NT2/D1 (cell line): ENCODE measurements at places on chromosomes 5 and 9.

- no peak for DNase-seq
These were observed 79.6 kb downstream of the SNCAIP start for GRCh38 chr5:122391621-122392020.

- no peak for DNase-seq
These were observed 121.0 kb upstream of the RETREG1 start for GRCh38 chr5:16737620-16738364.

- no peak for DNase-seq
These were observed 716 bp downstream of the HARS1 start for GRCh38 chr5:140690376-140690932.

DNA sequence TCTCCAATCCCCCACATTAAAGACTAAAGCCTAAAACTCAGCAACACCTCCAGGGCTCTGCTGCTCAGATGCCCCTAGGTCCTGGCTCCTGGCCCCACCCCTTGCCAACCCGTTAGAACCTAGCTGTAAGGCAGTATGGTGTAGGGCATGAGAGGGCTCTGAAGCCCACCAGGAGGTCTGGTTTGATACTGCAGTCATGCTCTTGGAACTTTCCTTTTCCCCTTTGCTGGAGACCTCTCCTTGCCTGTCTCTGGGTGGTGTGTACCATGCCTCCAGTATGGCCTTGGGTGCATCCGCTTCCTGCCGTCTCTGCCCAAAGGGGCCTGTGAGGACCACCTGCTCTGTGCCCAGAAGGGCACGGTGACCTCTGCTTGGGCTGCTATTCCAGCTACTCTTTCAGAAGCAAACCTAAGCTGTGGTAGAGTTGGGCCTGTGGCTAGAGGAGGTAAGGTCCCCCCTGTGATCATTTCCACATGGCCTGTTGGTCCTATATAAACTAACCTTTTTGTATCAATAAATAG, 3.5 kb downstream of the TENT4A start:
- no peak for DNase-seq

GRCh38 chr5:59445741-59446140, 447.8 kb downstream of the PDE4D start:
- DNase-seq: no peak
